ENCODE measurements at places on chromosomes 3 and 15.
A peak's percentile ranks its signal among the peaks of the same experiment; 100 is the strongest.

DNA sequence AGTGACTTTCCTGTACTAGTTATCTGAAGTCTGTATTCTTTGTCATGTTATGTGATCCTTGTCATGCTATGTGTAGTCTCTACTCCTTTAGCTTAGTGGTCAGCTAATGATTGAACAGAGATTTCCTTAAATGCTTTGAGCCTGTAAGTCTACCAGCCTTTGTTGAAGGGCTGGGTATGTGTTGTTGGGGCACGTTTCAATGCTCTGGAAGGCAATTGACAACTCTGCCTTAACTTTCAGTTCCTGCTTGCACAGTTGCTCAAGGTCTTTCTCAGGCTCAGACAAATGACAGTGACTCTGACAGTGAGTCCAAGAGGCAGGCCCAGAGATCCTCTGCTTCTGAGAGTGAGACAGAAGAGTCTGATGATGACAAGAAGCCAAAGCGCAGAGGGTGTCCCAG, 89.3 kb downstream of the CHD2 start:
- no peak for DNase-seq

GRCh38 chr3:25537516-25537915, 109.5 kb downstream of the RARB start:
- no peak for DNase-seq

DNA sequence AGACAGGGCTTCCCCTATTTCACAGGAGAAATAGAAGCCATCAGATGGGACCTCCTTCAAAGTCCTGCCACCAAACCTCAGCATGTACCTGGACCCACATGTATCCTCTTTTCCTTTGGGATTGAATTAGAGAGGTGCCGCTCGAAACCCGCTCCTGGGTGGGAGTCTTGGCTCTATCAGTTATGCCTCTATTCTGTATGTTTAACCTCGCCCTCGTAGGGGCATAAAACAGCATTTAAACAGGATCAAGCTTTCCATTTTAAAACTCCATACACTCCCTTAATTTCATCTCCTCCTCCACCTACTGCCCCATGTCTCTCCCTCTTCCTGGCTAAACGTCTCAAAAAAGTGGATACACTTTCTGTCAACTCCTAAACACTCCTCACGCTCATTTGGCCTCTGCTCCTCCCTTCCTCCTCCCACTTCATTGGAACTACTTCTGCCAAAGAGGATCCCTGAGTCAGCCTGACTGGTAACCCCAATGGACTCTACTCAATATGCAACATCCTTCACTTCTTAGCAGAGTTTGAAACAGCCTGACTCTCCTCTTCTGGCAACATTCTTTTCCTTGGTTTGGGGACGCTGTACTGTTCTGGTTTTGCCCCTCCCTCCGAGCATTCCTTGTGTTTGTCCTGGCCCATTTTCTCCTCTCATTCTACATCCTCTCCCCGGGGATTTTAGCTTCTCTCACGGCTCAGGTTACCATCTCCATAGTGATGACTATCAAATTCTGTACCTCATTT, 23.0 kb upstream of the MUC20 start:
- DNase-seq = peak; percentile 53

- DNase-seq = no peak
These were observed 24.7 kb downstream of the MAP3K13 start for GRCh38 chr3:185387646-185388045.

- no peak for DNase-seq
These were observed 52.4 kb downstream of the ANP32A start for GRCh38 chr15:68768321-68768720.

DNA sequence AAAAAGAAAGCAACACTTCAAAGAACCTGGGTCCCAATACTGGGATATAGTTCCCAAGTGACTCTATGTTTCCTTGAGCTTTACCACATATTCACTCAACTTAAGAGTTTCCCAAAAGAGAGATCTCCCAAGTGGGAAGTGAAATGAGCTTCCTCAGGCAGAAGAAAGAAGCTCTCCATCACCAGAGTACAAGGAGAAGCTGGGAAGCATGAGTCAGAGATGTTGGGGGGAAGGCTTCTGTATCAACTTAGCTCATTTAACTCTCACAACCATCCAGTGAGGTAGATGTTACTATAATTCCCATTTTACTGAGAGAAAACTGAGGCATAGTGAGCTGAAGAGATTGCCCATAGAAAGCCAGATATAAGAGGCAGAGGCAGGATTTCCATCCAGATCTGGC, 47.0 kb upstream of the TRIM42 start:
- DNase-seq = no peak

DNA sequence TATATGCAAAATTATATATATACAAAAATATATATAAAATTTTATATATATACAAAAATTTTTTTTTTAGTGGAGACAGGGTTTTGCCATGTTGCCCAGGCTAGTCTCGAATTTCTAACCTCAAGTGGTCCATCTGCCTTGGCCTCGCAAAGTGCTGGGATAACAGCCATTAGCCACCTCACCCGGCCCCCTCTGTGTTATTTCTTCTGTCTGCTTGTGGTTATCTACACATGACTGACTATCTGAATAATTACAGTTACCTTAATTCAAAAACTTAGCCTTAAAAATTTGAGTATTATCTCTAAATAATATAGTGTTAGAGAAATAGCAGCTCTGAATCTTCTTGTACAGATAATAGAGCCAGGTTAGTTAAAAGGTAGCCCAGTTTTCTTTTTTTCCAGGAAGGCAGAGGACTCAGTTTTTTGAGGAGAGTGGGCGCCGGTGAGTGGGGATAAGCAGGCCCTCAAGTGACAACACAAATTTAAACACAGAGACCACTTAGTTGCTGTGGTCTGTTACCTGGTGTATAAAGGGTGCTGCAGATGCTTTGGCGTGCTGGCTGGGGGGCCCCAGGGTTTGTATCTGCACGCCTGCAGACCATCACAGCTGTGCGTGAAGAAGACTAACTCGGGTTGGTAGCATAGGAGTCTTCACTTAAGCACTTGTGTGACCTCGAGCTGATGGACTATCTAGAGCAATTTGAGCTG, 83.7 kb downstream of the TRAK1 start:
- no peak for DNase-seq

DNA sequence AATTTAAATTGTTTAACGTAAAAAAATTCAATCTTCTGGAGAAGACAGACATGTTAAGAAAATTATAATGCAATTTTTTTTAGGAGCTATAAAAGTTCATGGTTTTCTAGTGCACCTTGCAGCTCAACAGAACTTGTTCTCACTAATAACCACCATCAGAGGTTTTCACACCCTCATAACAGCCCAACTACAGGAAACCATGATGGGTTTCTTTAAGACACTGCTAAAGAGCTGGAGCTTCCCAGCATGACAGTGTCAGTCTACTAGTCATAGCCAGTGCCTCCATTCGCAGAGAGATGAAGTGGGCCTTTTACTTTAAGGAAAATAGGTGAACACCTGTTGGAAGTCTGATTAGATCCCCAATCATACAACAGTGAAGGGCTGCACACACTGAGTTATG, 224.1 kb upstream of the TRIM42 start:
- no peak for DNase-seq

DNA sequence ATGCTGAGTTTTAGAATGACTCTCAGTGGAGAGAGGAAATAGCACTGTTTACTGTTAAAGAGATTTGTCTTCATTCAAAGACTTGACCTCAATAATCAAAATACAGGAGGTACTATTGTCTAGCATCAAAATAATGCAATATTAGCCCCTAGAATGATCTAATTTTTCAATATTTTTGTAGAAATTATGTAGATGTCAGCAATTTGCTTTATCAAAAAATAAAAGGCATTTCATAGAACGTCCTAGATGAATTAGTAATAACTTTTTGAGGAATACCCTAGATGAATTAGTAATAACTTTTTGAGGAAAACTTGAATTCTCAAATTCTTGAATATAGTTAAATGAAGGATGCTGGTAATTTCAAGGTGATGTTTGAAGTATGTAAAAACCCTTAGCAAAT, 1252.1 kb upstream of the CADM2 start:
- no peak for DNase-seq

GRCh38 chr3:111076732-111077131, 5.1 kb downstream of the NECTIN3 start:
- no peak for DNase-seq

DNA sequence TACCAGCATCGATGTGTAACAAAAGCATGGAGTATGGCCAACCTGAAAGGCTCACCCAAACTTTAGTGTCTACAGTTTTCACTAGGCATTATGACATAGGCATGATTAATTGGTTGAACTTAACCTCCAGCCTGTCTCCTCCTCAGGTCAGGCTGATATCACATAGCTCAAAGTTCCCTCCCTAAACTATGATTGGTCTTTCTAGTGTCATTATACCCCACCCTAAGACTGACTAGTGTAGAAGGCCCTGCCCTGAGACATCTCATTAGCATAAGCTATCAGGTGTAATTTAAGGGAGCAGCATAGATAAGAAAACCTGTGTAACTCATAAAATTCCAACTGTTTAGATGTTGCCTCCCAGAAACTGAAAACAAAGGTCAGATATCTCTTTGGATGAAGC, 195.2 kb downstream of the ALCAM start:
- DNase-seq = no peak

DNA sequence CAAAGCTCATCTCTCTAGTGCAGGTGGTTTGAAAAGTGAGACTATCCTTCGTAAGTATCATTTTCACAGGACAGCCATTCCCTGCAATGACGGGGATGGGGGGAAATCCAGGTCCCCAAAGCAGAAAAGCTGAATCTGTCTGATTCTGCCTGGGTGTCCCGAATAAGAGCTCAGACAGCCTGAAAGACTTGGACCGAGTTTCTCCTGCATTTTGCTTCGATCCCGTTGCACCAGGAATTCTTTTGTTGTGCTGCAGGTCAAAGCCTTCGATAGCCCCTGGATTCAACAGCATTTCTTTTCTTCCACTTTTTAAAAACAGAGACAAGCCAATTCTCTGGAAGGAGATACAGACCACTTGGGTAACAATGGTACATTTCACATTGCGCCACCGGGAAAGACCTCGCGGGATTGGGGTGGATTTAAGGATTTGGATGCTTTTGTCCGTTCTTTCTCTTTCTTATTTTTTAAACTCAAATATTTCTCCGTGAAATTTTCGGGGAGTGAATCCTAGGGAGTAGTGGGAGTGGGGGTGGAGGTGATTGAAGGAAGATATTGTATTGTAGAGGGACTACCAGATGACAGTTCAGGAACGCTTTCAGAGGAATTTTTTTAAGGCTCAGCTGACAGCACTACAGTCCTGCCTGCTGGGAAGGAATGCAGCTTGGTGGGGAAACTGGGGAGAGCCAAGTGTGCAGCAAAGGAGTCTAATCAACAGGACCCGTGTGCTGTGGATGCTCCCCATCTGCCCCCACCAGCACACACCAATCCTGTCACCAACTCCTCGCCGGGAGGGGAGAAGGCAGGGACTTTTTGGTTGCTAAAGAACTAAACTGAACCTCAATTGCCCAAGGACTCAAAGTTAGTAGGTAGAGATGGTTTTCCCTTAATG, 2.6 kb downstream of the SLITRK3 start:
- peak; percentile 78 for DNase-seq

GRCh38 chr3:114362815-114363214, 69.0 kb downstream of the TIGIT start:
- peak; percentile 69 for DNase-seq
